ENCODE measurements at places on chromosomes 5 and 9.

DNA sequence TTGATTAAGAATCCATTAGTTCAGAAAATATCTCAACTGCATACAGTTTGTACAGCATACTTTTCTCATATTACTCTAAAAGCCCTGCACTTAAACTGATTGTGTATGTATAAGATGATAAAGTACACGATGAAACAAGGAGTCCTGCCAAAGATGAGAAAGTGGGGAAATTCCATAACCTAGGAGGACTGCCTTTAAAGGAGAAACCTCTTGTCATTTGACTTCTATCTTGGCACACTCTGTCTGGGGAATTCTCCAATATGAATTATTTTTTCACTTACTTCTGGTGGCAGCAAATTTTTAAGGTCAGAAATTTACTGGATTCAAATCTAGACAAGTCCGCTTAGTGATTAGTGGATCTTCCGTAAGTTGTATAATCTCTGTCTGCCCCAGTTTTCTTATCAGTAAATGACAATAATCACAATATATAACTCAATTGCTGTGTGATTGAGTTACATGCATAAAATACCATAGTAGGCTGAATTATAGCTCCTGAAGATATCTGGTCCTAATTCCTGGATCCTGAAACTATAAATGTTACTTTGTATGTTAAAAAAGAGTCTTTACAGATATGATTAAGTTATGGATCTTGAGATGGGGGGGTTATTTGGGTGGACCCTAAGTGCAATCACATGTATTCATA, 17.0 kb upstream of the ISOC1 start:
- DNase-seq: no peak

GRCh38 chr5:79261897-79262296, 26.0 kb downstream of the JMY start:
- no peak for DNase-seq

DNA sequence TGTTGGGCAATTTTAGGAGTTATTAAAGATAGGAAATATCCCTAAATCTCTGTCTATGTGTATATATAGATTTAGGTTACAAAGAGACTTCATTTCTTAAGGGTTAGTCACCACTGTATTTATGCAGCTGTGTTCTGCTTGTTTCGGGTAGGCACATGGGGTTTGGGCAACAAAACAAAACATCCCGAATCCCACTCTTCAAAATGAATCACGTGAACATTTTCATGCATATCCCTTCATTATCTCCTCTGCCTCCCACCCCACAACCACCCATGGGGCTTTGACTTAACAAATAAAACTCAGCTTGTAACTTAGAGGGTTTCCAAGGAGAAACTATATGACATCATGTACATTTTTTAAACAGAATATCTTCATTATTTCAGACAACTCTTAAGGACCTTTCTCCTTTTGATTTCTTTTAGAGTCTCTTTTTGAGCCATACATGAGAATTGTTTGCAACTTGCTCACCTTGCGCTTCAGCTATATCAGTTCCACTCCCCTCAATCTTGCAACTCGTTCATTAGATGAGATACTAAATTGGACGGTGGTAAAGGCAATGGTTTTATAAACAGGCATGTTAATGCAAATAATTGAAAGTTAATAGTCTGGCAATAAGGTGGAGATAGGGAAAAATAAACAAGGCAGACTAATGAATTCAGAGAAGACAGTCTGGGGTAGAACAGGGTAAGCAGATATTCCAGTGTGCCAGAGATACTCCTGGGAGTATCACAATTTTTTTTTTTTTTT, 136.7 kb downstream of the CD180 start:
- no peak for DNase-seq

DNA sequence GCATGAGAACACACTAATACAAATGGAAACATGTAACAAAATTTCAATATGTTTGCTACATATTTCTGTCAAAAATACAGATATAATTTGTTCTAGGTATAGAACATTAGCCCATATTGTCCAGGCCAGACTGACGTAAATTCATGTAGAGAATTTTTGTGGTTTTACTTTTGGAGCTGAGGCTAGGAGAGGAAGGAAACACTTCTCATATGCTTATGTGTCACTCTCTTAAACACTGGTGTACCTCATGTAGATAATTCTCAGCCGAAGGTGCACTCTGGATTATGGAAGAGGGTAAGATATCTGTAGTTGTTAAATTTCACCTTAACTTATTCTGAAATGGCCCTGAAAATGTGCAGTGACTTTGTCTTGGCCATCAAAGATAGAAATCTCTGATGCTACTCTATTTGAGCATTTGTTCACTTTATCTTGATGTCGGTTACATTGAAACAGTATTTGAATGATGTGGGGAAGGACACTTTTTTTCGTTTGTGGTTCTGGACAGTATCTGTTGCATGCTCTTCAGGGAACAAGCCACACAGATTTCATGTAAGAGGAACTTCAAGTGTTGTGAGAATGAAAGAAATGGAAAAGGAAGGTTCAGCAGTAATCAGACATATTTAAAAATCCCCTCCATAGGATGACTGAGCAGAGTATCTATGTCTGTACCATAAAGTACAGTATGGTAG, 202.7 kb downstream of the SPATA31D1 start:
- no peak for DNase-seq

DNA sequence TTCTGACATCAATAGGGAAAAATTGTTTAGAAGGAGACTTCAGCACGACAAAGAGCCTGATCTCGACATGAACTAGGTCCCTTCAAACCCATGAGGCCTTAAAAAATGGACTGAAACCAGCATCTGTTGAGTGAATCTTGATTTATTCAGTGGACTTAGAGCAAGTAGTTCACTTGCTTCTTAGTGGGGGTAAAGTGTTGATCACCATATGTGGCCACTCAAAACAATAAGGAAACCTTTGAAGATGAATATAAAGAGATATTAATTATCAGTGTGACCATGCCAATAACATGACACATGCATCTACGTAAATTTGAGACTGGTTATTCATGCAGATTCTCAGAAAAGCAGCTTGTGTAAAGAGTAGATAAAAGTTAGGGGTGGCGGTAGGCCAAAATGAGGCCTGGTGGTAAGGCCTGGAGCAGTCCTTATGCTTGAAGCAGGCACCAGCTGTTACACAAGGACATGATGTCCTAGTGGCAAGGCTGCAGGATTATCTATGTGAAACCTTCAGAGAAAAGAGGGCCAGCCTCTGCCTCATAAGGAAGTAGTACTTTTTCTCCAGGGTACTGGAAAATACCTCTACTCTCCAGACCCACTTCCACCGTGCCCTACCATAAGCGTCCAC, 61.3 kb downstream of the S1PR3 start:
- no peak for DNase-seq

DNA sequence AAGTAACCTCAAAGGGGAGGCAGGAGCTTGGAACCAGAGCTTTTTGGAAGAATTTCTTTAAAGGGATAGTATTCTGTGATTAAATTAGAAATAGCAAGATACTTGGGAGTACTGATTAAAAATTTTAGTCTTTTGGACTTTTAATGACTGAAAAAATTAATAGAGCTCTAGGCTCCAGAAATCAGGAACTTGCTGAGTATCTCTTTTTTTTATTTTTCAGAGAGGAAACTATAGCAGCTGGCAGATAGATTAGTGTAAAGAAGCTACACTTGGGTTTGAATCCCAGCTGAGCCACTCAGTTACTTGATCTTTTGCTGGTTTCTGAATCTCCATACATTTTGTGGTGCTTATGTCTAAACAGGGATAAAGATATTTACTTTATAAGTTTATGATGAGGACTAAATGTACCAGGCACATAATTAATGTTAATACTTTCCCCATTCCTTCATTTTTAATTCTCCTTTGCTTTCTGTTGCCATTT, 94.2 kb upstream of the TNC start:
- DNase-seq: no peak

- no peak for DNase-seq
Observed at GRCh38 chr5:44365345-44365744, 23.9 kb downstream of the FGF10 start.
